ENCODE measurements at places on chromosomes 5 and 9.
A peak's percentile ranks its signal among the peaks of the same experiment; 100 is the strongest.

GRCh38 chr9:91032121-91032531 lies 230.5 kb downstream of the SYK start:
- DNase-seq: no peak

DNA sequence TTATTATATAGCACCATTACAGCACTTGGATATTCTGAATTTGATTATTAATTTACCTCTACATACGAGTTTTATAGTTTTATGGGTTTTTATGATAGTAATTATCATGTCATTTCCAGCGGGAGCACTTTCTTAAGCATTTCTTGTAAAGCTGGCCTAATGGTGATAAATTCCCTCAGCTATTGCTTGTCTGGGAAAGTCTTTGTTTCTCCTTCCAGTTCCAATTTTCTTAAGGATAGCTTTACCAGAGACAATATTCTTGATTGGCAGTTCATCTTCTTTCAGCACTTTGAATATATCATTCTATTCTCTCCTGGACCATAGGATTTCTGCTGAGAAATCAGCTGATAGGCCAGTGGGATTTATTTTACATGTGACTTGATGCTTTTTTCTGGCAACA lies 505.4 kb downstream of the TMEM232 start:
- no peak for DNase-seq

GRCh38 chr9:29830821-29831220 lies 2257.5 kb upstream of the C9orf72 start:
- peak; percentile 55 for DNase-seq

DNA sequence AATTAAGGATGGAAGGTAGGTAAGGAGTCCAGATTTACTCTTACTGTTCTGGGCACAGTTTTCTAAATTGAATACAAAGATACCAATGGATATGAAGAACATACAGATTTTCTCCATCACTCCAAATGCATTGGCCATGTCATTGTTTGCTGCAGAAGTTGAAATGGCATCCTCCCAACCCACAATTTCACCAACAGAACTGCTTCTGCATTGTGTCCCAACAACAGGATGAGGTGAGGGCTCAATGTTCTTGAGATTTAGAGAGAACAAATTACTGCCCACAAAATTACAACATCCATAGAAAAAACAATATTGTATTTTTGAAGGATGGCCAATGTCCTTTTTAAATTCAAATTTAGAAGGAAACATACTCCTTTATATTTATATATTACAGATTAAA lies 88.9 kb downstream of the NUDT12 start:
- no peak for DNase-seq

DNA sequence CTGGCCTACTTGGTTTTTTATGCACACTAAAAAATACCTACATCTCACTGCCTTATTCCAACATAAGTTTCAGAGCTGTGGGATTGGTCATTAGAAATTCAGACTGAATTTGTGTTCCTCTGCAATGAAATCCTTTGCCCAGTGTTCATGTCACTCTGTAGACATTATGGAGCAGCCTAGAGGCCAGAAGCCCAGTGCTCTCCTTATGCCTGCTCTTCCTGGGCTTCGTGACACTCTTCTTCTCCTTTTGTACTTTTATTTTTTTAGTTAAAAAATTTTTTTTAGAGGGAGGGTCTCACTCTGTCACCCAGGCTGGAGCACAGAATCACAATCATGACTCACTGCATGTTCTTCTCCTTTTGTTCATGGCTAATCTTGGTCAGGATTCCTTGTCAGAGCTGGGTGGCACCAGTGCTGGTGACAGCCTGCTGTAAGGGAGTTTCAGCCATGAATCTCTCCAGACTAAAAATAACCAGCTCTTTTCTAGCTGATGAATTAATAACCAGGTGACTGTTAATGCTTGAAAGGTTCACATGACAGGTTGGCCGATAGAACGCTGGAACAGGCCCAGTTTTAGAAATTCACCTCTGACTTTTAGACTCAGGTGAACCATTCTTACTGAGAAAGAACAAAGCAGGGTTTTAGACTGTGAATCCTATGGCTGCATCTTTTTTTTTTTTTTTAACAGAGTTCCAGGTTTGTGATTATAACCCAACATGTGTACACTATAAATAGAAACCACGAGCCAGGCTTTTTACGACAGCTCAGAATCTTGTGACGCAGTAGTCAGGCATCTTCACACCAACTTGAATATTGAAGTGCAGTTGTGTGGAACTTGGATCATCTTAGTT lies 34.1 kb upstream of the C5orf47 start:
- DNase-seq: no peak

- DNase-seq: no peak
These were observed at the start of gene OR1L6 for GRCh38 chr9:122742003-122742402. TSS of gene OR1L6 (plus strand) at chr9:122742303. CDS start at chr9:122749848, 7,545 bp downstream.

GRCh38 chr9:121445986-121446385 lies 53.7 kb downstream of the GGTA1 start:
- no peak for DNase-seq

- DNase-seq: no peak
These were observed 228.8 kb upstream of the PIK3R1 start for GRCh38 chr5:67986761-67987160.

DNA sequence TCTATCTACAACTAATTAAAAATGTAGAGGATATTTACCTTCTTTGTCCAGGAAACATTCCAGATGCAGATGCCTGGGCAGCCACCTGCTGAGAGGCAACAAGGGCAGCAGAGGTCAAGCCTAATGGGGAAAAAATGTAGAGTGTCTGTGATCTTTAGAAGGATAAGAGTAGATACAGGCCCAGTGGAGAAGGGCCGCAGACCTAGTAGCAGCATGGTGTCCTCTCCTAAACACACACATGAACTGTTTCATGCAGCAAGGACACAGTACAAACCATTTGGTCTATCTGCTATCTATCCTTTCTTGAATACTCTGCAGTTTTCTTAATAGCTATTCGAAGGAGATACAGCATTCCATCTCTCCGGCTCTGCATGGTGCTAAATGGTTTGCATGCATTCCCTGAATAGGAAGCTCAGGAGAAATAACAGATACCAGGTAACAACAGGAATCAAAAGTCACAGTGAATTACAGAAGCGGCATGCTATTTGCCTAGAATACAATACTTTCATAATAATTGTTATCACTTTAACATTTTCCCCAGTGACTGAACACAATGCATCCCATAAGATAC lies 107.3 kb downstream of the ZNF608 start:
- DNase-seq: no peak

- DNase-seq: no peak
These were observed 17.8 kb upstream of the COL15A1 start for GRCh38 chr9:98925956-98926355.

All from NCI-H1092 treated with DMSO at 0.1 percent for 48 hours (cell line).